ENCODE measurements at places on chromosomes 11 and 22. TPM values are rescaled to one million over a fixed set of nuclear protein-coding genes. Genes with fewer than 3 reads are reported as not detected.

GRCh38 chr11:1163911-1164735, 6.4 kb downstream of the MUC5AC start:
- H3K36me3 ChIP-seq, result no peaks in the 10 kb centered on the region
- no peaks in the 10 kb centered on the region for H3K4me1 ChIP-seq
- no peak overlapping the region for H3K4me3 ChIP-seq
- DNase-seq, result no peak
- no peak overlapping the region for H3K27ac ChIP-seq

DNA sequence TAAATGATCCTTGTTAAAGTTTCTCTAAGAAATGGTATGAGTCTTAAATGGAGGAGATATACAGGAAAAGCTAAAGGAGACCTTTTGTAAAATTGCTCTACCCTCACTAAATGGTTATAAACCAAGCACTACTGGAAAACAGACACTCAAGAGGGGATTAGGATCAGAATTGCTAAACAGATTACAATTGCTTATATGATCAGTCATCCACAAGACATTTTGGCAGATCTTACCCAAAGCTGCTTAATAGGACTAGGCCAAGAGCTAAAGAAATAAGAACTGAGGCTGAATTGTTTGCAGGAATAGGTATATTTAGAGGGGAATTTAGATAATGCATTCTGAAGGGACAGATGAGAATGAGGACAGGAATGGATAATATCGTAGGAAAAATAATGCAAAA, 9.5 kb downstream of the HARBI1 start:
- no peak for DNase-seq
- no peak overlapping the region for H3K4me3 ChIP-seq
- H3K27me3 ChIP-seq, result no peaks in the 10 kb centered on the region
- no peak overlapping the region for H3K27ac ChIP-seq
- H3K36me3 ChIP-seq, result peaks cover 7% of the 10 kb centered on the region

- peaks cover 2% of the 10 kb centered on the region for H3K36me3 ChIP-seq
- H3K4me1 ChIP-seq, result no peaks in the 10 kb centered on the region
- peaks cover 5% of the 10 kb centered on the region for H3K27me3 ChIP-seq
- no peak for DNase-seq
These were observed 17.5 kb upstream of the SHANK2 start for GRCh38 chr11:71269603-71270511.

- H3K27me3 ChIP-seq, result peaks cover 17% of the 10 kb centered on the region
- peak overlapping the region; percentile 83 for H3K27ac ChIP-seq
- no peak overlapping the region for H3K4me3 ChIP-seq
- H3K36me3 ChIP-seq, result no peaks in the 10 kb centered on the region
These were observed 14.6 kb downstream of the MRGPRD start for GRCh38 chr11:68965901-68966853.

DNA sequence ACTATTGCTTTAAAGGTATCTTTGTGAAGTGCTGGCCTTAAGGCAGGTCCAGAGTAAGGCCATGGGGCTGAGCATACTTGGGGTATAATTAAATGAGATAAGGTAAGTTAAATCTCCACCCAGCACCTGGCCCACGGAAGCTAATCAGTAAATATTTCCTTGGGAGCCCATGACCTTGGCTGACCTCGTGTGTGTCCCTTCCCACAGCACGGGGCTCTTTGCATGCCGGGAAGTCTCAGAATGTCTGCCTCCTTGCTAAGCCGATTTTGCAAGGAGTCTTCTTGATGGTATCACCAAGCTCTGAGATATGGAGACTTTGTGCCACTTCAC, 46.5 kb downstream of the ADM start:
- H3K27ac ChIP-seq, result no peak overlapping the region
- no peaks in the 10 kb centered on the region for H3K4me1 ChIP-seq
- no peak overlapping the region for H3K4me3 ChIP-seq
- DNase-seq, result no peak
- H3K27me3 ChIP-seq, result peaks cover 8% of the 10 kb centered on the region
- no peaks in the 10 kb centered on the region for H3K36me3 ChIP-seq

DNA sequence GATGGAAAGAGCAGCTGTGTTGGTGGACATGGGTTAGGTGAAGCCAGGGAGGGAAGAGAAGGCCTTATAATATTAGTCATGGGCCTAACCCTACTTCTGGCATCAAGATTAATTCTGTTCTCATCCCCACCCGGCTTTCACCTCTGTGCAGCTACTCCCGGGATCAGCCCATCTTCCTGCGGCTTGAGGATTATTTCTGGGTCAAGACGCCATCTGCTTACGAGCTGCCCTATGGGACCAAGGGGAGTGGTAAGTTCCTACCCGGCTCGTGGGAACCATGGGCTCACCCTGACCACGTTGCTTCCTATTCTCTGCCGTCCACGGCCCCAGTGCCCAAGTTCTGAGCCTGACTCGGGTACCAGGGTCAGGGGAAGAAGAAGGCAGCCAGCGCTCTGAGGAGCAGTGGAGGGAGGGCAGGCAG, 51.6 kb downstream of the ST3GAL4 start:
- no peak overlapping the region for H3K4me3 ChIP-seq
- DNase-seq, result no peak
- H3K4me1 ChIP-seq, result no peaks in the 10 kb centered on the region
- no peaks in the 10 kb centered on the region for H3K27me3 ChIP-seq
- no peak overlapping the region for H3K27ac ChIP-seq

- no peak overlapping the region for H3K4me3 ChIP-seq
- DNase-seq, result no peak
- no peaks in the 10 kb centered on the region for H3K27me3 ChIP-seq
- H3K4me1 ChIP-seq, result peaks cover 37% of the 10 kb centered on the region
These were observed 11.5 kb downstream of the CSNK1E start for GRCh38 chr22:38305471-38306448.

GRCh38 chr11:69654660-69655478, 13.9 kb downstream of the CCND1 start:
- H3K36me3 ChIP-seq, result peaks cover 3% of the 10 kb centered on the region
- no peaks in the 10 kb centered on the region for H3K27me3 ChIP-seq
- H3K4me1 ChIP-seq, result peaks cover 2% of the 10 kb centered on the region
- H3K4me3 ChIP-seq, result no peak overlapping the region

DNA sequence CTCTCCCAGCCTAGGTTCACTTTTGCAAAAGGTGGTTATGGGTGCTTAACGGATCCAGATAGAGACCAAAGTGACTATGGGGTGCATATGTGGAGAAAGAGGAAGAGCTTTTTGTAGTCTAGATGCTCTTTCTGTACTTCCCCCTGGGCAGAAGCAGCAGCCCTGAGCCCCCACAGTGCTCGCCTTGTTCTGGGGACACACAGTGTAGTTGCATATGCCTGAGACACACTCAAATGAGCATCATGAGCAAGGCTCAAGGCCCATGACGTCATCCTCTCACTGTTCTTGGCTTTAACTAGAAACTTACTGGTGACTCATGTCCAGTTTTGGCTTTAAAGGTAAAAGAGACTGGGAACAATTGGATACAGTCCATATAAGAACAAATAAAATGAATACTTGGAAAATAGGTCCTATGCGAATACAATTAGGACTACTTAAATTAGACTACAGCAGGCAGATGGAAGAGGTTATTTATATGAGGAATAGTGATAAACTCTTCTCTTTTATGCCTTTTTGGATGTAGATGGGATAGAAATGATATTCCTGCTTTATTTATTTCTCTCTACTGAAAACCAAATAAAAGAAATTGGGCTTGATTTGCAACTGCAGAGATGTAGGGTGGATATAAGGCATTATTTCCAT, 20.1 kb upstream of the PEX26 start:
- peaks cover 9% of the 10 kb centered on the region for H3K27me3 ChIP-seq
- no peaks in the 10 kb centered on the region for H3K36me3 ChIP-seq
- no peak overlapping the region for H3K27ac ChIP-seq
- H3K4me1 ChIP-seq, result peaks cover 27% of the 10 kb centered on the region
- no peak overlapping the region for H3K4me3 ChIP-seq
- no peak for DNase-seq

DNA sequence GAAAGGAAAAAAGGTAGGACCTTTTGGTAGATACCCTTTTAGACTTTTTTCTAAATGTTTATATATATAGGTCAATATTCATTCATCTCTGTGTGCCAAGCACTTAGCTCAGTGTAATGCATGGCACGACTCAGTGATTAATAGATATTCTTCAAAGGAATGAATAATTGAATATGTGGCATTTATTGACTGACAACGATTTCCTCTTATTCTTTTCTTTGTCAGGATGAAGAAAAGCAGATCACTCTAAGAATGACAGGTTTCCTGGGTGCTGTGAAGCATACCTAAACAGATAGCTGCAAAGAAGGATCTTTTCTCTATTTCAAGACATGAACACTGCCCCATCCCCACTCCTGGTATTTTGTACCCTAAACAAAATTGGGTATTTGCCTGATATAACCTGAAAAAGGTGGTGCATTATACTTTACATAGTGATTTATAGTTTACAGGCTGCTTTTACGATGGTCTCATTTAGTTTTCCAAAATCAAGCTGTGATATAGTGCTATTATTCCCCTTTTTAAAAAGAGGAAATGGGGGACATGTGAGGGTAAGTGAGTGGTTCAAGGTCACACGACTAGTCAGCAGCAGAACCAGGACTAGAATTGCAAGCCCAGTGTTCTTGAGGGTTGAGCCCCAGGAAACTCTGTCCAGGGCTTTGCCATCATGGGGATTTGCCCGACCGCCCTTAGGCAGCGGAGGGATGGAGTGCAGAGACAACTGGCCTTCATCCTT, 32.9 kb upstream of the CLMP start:
- H3K27ac ChIP-seq, result no peak overlapping the region
- no peak for DNase-seq

DNA sequence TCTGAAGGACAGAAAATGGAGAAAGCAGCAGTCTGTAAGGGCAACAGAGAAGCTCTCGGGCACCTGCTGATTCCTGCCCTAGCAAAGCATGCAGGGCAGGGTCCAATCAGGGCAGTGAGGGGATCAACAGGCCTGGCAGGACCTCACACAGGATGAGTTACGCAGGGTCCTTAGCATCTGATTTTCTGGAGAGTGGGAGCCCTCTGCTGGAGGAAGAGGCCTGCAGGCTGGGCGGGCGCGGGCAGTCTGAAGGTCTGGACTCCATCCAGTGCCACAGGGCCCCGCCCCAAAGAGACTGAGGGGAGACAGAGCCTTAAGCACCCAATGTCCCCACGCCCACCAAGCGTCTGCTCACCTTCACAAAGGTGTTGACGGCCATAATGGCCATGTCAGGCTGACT, 28.9 kb downstream of the AP1B1 start:
- peaks cover 86% of the 10 kb centered on the region for H3K36me3 ChIP-seq
- no peaks in the 10 kb centered on the region for H3K4me1 ChIP-seq
- H3K27me3 ChIP-seq, result no peaks in the 10 kb centered on the region
- H3K4me3 ChIP-seq, result no peak overlapping the region

The OR2AG2 gene
- total RNA-seq, result not detected

DNA sequence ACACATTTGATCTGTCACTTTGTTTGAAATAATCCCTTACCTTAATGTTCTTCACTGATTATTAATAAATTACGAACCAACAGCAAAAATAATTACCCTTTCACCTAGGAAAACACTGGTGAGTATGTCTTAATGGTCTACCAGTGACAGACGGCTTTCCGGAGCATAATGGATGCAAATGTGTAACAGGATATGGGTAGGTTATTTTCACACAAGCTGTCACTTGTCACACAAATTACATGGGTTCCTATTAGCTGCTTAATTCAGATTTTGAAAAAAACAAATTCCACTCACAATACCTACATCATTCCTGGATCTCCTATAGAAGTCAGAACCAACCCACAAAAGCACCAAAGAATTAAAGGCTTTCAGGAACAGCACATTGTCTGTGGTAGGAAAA, 127.9 kb downstream of the WT1 start:
- peaks cover 11% of the 10 kb centered on the region for H3K27me3 ChIP-seq
- DNase-seq, result no peak
- no peak overlapping the region for H3K27ac ChIP-seq
- H3K4me1 ChIP-seq, result no peaks in the 10 kb centered on the region
- H3K4me3 ChIP-seq, result no peak overlapping the region
- no peaks in the 10 kb centered on the region for H3K36me3 ChIP-seq

The AASDHPPT gene
- 29.6 TPM for total RNA-seq

GRCh38 chr11:22602504-22602903, 23.1 kb downstream of the FANCF start:
- H3K36me3 ChIP-seq, result no peaks in the 10 kb centered on the region
- H3K4me1 ChIP-seq, result no peaks in the 10 kb centered on the region
- H3K4me3 ChIP-seq, result no peak overlapping the region
- DNase-seq, result no peak
- no peak overlapping the region for H3K27ac ChIP-seq
